ENCODE measurements at places on chromosomes 5 and 9.

- peak; percentile 14 for DNase-seq
Observed at GRCh38 chr5:81852291-81853029, 101.6 kb upstream of the SSBP2 start.

DNA sequence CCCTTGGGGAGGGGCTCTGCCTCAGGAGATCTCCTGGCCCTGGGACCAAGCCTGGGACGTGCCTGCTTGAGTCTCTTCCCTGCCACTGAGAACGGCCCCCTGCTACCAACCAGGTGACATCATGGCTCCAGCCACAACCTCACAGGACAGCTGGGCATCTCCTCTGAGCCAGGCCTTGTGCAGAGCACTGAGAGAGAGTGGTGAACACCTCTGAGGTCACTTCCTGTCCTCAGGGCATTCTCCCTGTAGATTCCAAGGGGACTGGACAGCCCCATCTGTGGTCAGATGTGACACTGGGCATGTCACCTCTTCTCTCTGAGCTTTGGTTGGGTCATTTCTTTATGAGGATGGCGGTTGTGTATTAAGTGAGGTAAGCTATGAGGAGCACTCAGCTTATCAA lies 172.0 kb downstream of the MELK start:
- DNase-seq: no peak

DNA sequence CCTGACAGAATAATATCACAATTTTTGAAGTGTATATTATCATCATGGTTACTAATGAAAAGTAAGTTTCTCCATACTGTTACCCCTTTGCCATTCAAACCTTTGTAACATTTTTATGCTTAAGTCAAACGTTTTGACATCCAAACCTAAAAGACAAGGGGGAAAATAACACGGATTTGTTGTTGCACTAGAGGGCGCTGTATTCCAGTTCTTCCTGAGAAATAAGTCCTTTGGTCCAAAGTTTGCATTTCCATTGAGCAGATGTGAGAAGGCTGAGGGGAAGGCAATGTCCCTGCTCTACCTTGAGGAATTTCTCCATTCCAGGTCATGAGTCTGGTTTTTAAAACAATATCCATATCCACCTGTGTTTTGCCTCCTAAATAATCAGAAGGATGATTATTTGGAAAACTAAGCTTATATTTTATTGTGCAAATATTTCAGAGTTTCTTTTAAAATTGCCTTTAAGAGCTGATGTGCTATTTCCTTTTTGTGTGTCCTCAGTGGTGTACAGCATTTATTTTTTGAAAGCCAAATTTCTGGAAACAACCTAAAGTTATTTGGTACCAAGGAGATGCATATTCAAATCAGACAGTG lies 9.7 kb downstream of the LECT2 start:
- DNase-seq: peak; percentile 14

GRCh38 chr9:89845321-89845720 lies 240.5 kb downstream of the GADD45G start:
- no peak for DNase-seq

- DNase-seq: no peak
Observed at GRCh38 chr9:122126331-122127261, 33.0 kb downstream of the NDUFA8 start.

GRCh38 chr9:120865176-120865575 lies 11.8 kb downstream of the PHF19 start:
- no peak for DNase-seq

DNA sequence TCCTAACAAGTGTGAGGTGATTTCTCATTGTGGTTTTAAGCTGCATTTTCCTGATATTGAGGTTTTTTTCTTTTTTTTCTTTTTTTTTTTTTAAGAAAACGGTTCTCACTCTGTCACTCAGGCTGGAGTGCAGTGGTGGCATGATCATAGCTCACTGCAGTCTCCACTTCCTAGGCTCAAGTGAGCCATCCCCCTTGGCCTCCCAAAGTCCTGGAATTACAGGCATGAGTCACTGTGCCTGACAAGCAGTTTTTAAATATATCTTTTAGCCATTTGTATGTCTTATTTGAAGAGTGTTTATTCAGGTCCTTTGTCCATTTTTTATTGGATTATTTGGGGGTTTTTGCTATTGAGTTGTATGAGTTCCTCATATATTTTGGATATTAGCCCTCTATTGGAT lies 53.8 kb downstream of the GCNT1 start:
- DNase-seq: no peak

GRCh38 chr5:2538169-2538568 lies 213.3 kb downstream of the IRX2 start:
- no peak for DNase-seq

- DNase-seq: no peak
Observed at GRCh38 chr9:81472701-81473100, 216.6 kb downstream of the TLE1 start.

DNA sequence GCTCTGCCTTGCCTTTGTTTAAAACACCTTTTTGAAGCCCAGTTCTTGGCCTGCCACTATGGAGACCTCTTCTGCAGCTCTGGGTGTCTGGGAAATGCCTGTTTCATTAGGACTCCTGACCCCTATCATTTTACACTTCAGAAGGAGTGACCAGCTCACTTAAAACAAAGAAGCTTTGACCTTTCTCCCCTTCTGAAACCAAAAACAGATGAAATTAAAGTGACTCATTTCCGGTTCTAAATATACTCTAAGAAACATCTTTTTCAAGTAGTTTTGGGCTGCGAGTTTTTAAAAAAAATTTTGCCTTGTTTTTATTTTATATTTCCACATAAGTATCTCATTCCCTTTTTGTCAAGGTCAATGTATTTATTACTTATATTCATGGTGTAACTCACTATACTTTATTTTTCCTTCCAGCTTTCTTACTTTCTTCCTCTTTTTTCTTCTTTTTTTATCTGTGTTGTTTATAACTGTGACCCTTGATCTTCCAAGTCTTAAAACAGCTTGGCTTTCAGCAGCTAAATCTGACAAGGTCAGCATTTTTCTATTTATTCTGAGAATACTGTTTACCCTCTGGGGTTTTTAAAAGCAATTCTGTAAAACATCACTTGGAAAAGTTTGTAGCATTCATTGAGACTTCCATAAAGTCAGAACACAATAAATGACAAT lies 672.9 kb downstream of the NR2F1-AS1 start:
- DNase-seq: no peak

Data from activated naive CD8-positive, alpha-beta T cell treated with anti-CD3 and anti-CD28 coated beads, Interleukin-2, amount 50 U/mL, for 24 hours (primary cell).